Effector CD4-positive, alpha-beta T cell (primary cell): ENCODE measurements at places on chromosomes 6 and 20.

DNA sequence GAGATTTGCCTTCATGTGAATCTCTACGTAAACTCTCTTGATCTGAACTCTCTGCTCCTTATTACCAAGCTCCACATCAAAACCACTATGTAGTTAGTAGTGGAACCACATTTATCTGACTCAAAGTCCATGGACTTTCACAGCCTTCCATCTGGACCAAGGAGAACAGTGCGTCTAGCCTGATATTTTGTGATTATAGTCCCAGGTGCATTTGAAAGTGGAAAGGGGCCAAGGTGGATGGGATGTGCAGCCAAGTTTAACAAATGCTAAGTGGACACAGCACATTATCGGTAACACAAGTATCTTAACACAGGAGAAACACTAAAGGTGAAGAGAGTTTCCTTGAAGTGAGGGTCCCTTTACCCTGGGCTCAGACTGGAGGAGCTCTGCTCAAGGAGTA is 281.2 kb upstream of the SGK1 start:
- DNase-seq: no peak

DNA sequence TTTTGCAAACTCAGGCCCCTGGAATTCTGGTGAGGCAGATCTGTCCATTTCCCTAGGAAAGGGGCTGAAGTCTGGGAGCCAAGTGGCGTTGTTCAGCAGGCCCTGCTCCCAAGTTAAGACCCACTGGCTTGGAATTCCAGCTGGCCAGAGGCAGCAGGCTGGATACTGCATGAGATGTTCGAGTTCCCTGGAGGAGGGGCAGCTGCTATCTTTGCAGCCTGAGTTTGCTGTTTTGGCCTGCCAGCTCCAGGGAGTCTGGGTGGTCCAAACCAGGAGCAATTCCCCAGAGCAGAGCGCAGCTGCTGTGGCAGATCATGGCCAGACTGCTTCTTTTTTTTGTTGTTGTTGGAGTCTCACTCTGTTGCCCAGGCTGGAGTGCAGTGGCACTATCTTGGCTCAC is 18.2 kb upstream of the PGK2 start:
- no peak for DNase-seq

- DNase-seq: no peak
These were observed 111.0 kb downstream of the CD83 start for GRCh38 chr6:14228571-14228970.

DNA sequence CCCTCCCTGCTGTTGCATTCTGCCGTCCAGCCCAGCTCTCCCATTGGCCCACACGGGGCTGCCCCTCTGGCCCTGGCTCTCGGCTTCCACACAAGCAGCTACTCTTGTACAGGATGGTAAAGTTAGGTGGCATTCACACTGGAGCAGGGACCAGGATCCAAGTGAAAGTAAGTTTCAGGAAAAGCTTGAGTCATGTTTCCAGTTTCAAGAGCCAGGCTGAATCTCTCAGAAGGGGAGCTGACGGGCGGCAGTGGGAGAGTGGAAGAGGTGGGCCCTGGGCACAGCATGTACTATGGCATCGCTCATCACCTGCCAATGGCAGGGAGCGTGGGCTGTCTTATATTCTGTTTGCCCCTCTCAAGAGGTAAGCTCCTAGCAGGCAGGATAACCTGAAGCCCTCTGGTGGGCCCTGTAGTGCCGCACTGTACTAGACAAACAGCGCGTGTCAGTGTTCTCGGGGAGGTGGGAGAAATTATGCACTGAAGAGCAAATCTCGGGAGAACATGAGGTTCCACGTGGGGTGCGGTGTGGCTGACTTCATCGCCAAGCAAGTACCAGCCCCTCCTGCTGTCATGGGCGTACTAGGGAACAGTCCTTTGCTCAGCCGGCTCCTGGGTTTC is 241.5 kb downstream of the NRN1 start:
- no peak for DNase-seq

DNA sequence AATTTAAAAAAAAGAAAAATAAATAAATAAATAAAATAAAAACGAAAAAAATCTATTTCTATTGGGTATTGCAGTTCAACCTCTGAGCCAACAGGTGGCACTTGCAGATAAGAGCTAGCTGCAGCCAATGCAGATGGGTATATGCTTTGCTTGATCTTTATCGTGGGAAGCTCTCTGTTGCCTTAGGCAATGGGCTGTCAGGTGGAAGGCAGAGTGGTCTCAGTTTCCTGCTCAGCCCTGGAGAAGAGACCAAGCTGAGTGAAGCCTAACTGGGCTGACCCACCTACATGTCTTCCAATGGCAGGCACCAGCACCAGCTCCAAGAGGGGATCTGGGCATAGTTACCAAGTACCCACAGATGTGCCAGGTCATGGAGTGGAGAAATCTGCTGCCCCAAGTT is 95.0 kb downstream of the AK9 start:
- DNase-seq: no peak

DNA sequence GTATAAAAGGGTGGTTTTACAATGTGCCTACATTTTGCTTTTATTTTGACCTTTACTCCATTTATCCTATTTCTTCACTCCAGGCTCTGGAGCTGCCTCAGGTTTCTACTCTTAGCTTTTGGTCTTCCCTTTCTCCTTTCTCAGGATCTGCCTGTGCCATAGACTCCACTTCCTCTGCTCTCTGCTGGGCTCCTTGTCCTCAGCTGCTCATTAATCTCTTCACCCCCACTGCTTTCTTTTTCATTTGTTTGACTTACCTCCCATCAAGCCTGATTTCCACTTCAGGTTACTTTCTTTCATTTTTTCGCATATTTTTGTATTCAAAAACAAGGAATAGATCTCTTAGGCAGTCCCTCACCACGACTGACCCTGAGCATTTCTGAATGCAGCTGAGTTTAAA is 106.8 kb downstream of the COL19A1 start:
- DNase-seq: no peak

DNA sequence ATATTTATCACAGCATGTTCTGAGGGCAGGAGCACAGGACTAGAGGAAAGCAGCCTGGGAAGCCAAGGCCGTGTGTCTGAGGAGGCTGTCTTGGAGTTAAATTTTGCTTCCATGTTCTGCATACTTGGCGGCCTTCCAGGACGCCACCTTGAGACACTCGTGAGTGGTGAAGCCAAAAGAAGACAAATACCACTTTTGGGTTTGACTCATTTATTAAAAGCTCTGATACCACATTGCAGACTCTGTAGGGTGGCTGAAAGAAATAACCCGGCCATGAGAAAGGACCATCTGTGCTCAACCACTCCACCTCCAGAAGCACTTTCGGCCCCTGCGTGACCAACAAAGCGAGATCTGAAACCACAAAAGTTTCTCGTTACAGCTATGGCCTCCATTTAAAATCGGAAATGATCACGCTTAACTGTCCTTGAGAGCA is 120.0 kb downstream of the TMEM242 start:
- no peak for DNase-seq

- no peak for DNase-seq
These were observed 5.3 kb downstream of the DCBLD1 start for GRCh38 chr6:117487821-117488220.

DNA sequence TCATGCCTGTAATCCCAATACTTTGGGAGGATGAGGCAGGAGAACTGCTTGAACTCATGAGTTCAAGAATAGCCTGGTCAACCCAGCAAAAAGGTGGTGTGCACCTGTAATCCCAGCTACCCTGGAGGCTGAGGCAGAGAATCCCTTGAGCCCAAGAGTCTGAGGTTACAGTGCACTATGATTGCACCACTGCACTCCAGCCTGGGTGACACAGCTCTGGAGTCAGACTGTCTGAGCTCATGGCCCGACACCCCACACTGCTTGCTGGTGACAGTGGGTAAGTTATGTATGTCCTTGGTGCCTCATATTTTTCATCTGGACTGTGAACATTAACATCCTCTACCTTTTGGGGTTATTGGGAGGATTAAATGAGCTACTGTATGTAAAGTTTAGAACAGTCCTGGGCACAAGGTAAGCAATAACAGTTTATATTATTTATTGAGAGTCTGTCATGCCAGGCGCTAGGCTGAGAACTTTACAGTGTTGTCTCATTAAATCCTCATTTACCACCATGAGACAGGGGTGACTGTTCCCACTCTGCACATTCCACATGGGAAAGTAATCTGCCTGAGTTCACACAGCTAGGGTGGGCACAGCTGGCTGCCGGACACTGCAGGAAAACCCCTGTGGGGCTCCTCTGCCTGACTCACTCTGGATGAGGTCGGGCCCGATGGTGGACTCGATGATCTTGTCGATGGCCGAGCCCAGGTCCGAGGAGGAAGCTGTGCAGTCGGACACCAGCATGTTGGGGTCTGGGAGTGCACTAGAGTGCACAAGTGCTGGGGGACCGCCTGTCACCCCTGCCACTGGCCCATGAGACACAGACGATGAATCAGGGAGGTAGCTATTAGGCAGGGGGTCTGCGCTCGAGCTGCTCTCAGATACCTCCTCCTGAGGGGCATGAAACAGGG is 2.9 kb downstream of the ZNF335 start:
- DNase-seq: no peak

DNA sequence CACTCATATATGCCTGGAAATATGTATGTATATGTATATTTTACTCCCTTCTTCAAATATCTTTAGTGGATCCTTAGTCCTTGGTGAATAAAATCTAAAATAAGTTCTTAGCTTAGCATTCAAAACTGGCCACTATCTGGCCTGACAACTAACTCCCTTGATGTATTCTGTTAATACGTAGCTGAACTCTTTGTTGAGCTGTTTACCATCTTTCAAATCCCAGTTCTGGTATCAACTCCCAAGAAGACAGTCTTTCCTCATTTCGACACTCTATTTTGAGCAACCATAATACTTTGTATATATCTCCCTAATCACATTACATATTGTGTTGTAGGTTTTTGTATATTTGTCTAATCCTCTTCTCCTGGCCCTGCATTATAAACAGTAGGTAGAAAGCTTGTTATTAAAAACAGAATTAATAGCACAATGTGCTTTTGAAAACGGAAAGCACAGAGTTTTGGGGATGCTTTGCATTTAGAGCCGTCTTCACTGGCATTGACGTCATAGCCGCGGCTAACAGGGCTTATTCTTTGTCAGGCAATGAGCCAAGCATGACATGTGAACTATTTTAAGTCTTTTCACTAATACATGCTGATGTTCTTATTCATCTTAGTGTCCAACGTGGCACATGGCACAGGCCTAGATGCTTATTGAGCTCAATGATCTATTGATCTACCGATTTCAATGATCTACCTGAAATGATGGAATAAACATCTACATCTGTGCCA is 47.2 kb upstream of the CCN2 start:
- no peak for DNase-seq

DNA sequence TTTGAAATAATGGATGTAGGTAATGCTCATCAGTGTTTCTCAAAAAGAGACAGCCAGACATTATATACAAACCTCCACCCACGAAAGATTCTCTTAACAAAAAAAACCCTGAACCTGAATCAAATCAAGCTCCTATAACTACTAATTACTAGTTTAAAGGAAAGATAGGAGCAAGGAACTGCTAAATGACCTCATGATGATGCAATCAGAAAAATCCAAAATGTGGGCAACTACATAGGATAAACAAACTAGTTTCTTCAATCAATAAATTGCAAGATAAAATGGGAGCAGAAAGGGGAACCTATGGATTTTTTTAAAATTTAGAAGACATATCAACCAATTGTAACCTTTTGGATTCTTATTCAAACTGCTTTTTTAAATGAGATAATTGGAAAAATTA is 43.2 kb upstream of the TMEM30A start:
- DNase-seq: no peak

DNA sequence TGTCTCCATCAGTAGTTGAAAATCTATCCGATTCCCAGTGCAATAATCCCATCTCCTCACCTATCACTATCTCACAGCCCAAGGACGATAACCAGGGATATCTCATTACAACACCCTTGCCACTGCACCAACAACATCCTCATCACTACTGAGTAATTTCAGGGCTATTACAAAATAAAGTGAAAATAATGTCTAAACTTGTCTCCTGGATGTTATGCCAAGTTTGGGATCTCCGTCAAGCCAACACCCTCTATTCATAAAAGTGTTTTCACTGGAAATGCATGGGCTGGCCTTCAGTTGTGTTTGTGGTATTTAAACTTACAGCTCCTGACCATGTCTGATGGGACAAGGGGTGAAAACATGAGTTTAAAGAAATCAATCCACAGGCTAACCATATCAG is 42.0 kb upstream of the STMND1 start:
- no peak for DNase-seq

- no peak for DNase-seq
These were observed 54.1 kb downstream of the VEGFA start for GRCh38 chr6:43823879-43824702.

- DNase-seq: no peak
These were observed 43.3 kb downstream of the VAPB start for GRCh38 chr20:58432186-58432954.

GRCh38 chr6:28589234-28589956 is 63.7 kb downstream of the GPX5 start:
- no peak for DNase-seq

DNA sequence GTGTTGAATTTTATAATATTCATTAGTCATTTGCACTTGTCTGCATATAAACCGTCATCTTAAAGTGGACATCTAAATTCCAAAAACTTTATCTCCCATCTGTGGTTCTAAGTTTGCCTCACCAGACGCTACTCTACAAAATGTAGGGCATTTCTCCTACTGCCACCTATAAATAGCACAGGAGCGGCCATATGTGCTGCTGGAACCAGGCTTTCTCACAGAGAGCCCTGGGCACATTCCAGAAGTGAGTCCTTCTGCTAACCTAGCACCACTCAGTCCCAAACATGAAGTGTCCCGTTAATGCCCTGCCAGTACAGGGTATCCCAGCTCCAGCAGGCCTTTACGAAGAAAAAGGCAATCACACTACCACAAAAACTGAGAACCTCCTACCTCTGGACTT is 153.7 kb downstream of the TMEM242 start:
- no peak for DNase-seq

- DNase-seq: no peak
These were observed 143.0 kb downstream of the TTLL2 start for GRCh38 chr6:167467793-167468431.

GRCh38 chr20:24590178-24590982 is 121.0 kb downstream of the SYNDIG1 start:
- DNase-seq: no peak

DNA sequence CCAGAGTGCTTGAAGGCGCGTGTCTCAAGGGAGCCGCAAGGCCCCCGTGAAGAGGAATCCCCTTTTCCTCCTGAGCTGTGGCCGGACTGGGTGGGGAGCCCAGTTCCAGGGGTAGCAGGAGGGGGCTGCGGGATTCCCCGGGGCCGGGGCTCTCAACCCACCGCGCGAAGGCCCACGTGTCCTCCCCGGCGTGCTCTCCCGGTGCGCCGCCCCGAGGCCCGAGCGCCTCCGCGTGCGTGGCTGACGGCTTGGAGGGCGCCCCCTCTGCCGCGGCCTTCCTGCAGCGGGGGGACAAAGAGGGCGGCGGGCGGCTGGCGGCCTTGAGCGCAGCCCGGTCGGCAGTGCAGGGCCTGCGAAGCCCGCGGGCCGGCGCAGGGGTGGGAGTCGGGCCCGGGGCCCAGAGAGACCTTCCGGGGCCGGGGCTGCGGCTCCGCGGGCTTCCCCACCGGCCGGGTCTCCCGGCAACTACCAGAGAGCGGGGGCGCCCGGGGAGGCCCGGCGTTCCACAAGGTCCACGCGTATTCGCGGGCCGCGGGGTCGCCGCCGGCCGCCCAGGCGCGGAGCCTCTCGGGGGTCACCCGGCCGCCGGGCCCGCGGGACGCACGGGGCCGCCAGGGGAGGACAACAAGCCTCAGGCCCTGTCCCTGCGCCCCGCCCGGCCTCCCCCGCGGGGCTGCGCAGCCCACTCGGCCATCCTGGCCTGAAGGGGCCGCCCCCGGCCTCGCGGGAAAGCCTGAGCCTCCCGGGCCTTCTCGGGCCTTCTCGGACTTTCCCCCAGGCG is at the start of gene FAM217A:
Gene FAM217A (minus strand): TSS at position 447 of the 781 bp plus-strand sequence. CDS start 1,723 bp downstream, outside the sequence.
- DNase-seq: no peak
